Activated gamma-delta T cell treated with Interleukin-2 at 50 U/mL for 16 hours (primary cell): ENCODE measurements at places on chromosomes 12 and 14.

GRCh38 chr12:127411166-127411915, 855.6 kb upstream of the TMEM132C start:
- no peak for DNase-seq

DNA sequence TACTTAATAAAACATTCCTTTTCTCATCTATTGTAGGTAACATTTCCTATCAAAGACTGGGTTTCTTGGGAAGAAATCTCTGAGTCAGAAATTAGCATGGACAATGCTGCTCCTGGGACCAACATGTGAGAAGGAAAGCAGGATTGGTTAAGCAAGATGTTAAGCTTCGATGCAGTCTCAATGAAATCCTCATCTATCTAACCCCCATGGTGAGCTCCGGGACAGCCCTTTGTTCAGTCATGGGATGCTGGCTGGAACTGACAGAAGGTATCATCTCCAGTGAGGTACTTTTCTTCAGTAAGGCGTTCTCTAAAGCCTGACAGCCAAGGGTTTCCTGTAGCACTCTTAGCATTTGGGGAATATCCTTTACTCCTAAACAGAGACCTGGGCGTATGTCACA, 82.8 kb upstream of the SINHCAF start:
- DNase-seq: no peak

- DNase-seq: no peak
Measured at GRCh38 chr12:82414926-82415325, 56.6 kb downstream of the METTL25 start.

GRCh38 chr12:42124764-42125387, 19.8 kb downstream of the GXYLT1 start:
- DNase-seq: no peak

GRCh38 chr12:94049718-94050117, 98.7 kb upstream of the PLXNC1 start:
- no peak for DNase-seq
